ENCODE measurements at places on chromosomes 5 and 9.

GRCh38 chr9:109907810-109908458 lies 127.9 kb downstream of the PALM2AKAP2 start:
- DNase-seq, result no peak

- no peak for DNase-seq
Measured at GRCh38 chr9:4292781-4293180, 7.1 kb downstream of the GLIS3 start.

GRCh38 chr9:33329117-33329563 lies 38.8 kb downstream of the NFX1 start:
- no peak for DNase-seq

DNA sequence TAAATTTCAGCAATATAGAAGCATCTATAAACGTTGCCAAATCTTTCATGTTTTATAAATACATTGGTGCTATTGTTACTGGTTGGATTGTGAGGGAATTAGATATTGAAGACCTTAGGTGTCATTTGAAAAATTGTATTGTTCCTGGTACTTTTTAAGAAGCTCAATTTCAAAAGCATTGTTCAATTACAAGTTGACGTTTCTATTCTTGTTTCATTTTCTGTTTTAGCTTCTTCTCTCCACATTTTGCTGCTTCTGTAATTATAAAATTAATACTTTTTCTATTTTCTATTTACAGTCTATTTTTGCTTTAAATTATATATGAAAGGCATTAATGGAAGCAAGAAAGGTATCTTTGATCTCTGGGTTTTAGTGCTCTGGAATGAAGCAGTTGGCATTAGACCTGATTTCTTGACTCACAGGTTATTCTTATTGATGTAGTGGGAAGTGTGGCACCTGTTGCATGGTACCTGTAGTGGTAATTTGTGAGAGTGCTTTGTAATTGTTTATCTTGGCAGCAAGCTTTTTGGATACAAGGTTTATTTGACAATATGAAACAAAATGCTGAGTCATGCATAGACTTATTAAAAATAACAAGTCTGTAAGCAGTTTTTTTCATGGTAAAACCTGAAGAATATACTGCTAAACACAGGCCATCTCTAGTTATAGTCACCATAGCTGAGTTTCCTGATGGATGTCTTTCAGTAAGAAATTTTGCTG lies 13.2 kb downstream of the MACIR start:
- no peak for DNase-seq

DNA sequence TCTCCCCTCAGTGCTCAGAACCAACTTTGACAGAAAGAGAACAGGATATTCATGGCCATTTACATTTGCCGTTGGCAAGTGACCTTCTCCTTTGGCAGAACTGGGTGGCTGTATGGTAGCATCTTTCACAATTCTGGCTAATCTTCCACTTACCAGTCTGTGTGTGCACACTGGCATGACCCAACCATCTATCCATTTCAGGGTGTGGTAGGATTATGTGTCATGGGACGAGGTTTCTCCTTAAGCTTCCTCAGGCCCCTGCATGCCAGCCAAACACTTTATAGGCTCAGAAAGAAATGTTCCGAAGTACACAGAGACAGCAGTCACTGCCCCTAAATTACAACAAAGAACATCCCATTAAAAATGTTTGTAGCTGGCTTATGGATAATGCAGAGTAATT lies 497.1 kb downstream of the NFIB start:
- DNase-seq, result no peak

GRCh38 chr5:107518190-107518589 lies 152.5 kb downstream of the EFNA5 start:
- no peak for DNase-seq

DNA sequence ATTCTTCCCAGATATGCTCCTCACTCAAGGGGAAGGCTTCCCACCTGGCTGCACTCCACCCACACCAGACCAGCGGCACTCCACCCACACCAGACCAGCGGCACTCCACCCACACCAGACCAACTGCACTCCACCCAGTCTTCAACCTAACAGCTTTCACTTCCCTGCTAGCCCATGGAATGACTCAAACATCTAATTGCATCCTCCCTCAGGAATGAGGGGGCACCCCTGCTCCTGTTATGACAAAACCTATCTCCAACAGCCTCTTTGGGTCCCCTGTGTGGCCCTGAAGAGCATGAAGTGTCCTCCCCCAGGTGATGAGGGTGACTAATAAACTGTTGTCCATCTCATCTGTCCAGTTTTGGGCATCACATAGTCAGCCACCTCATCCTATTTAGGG lies 556.6 kb upstream of the TUSC1 start:
- DNase-seq, result no peak

Measured in GM10248 (cell line).